Stimulated activated CD8-positive, alpha-beta memory T cell treated with anti-CD3 and anti-CD28 coated beads, Interleukin-2, amount 100 ng/mL, for 48 hours (primary cell): ENCODE measurements at places on chromosomes 7 and 10.

DNA sequence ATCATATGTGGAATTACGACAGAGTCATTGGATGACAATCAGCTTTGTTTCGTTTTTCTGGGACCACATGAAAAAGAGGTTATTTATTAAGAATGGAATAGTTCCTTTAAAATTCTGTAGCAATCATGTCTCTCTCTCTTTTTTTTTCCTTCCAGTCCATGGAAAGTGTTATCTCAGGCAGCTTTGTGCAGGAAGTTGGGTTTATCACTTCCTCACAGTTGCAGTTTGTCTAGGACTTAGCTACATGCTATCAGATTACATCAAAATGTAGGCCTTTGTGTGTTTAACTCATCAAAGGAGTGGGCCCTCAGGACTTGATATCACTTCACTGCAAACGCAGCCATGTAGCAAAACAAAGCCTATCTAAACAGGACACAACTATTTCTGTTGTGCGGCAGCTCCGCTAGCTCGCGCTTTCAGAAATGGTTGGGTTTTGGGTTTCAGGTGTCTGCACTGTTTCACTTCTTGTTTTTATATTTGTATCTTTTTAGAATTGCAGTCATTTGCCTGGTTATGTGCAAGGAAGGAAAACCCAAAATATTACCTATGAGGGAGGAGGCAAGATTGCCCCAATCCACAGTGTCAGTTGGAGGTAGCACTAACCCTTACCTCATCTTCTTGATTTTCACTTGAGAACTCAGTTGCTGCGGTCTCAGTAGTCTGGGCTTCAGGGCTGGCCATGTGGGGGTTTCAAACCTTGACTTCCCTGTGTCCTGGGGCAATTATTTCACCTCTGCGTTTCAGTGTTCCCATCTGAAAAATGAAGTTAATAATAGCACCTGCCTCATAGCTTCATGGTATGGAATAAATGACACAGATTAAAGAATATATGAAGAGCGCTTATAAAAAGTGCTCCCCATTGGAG, 66.7 kb downstream of the HHEX start:
- DNase-seq, result no peak

DNA sequence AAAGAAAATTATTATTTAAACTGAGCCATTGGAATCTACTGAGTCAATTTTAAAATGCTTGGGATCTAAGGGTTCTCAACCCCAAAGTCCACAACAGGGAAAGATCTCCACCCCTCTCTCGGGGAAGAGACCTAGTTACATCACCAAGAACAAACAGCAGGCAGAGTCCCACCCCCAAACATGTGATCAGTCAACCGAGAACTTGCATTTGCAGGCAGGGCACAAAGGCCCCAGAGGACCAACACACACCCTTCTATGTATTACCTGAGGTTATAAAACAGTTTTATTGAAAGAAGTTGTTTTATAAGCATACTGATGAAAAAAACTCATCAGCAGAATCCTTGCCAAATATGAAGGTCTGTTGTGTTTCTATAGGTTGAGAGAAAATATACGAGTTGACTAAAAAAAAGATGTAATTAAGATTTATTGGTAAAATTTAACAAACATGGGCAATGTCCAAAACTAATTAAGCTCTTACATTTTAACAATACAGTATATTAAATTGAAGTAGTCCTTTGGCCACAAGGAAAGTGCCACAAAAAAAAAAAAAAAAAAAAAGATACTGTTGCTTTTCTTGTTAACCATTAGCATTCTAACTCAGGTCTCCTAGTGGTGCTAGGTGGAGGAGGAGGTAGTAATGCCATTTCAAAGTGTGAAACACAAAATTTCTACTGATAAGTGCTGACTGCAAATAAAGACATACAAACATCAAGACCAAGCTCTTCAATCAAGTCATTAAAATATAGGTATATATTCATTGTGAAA, 975 bp upstream of the USP54 start:
- DNase-seq, result no peak

DNA sequence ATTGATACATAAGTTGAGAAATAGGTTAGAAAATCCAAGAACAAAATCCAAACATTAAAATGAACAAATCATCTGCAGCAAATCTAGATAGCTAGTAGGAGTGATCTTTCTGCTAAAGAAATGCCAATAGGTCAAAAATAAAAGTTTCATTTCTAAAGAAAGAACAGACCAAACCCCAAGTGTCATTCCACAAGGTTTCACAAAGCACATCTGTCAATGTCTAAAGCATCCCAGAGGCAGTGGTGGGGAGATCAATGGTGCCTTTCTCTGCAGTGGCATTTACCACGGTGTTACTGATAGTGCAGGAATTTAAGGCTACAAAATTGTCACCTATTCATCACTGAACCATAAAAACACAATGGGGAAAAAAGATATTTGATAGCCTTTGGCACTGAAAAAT, 147.9 kb downstream of the PARD3 start:
- DNase-seq, result no peak

DNA sequence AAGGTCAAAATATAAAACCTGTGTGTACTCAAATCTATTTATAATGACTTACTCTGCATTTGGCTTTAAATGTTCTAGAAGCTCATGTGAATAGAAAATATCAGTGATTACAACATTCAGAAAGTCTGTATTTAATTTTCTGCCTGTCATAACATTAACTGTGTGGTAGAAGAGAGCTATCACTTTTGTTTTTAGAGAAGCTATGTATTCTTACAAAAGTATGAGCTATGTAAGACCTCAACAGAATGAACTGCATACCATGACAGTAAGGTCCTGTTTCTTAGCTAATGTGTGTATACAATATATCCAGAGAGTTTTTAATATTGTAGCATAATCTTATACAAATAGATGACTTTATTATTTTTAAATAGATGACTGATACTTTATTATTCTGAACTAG, 61.5 kb downstream of the PTN start:
- DNase-seq, result no peak
